ENCODE measurements at places on chromosomes 1 and 21.

DNA sequence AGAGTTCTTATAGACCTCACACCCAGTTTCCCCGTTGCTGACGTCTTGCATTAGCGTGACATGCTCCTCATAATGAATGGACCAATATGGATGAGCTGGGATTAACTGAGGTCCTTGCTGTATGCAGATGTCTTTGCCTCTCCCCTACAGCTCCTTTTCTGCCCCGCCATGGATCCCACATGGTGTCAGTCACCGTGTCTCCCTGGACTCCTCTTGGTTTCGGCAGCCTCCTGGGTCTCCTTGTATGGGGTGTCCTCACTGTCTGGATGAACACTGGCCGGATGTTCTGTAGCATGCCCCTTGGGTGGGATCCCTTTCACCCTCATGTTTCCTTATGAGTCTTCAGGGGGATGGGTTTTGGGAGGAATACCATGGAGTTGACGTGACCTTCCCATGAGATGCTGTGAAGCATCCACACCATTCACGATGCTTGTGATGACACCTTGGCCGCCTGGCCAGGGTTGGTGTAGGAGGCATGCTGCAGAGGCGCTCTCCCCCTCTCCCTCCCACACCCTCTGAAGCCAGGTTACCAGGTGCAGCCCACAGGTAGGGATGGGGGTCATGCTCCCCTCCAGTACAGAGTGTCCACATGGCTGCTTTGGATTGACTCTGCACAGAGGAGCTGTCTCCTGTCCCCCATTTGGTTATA lies 4.4 kb downstream of the GJC2 start:
- DNase-seq: no peak

GRCh38 chr1:161932668-161933067 lies 91.0 kb downstream of the OLFML2B start:
- DNase-seq: no peak

DNA sequence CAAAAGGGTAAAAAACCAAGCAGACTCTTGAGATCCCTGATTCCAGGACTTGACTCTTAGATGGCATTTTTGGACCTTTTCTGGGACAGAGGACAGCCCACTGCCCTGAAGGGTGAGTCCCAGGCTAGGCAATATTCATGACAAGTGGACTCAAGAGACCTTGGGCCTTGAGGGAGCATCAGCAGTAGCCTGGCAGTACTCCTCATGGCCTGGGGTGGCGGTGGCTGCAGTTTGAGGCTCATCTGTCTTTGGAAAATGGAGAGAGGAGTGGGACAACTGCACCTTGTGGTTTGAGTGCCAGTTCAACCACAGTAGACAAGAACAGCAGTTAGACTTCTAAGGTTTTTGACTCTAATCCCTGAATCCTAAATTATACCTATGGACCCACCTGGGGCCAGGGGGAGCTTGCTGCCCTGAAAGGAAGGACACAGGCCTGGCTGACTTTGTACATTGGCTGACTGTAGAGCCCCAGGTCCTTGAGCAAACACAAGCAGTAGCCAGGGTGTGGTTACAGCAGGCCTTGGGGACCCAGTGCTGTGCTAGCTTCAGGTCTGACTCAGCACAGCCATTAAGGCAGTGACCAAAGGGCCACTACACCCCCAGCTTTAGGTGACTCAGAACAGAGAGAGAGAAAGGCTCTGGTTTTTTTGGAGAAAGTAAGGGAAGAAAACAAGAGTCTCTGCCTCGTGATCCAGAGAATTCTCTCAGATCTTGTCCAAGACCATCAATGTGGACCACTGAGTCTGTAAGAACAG lies 1023.2 kb downstream of the KCNT2 start:
- DNase-seq: no peak

- peak; percentile 65 for DNase-seq
These were observed 25.7 kb upstream of the BACE2 start for GRCh38 chr21:41142051-41142795.

- no peak for DNase-seq
These were observed 6.9 kb upstream of the TTC34 start for GRCh38 chr1:2808386-2808705.

DNA sequence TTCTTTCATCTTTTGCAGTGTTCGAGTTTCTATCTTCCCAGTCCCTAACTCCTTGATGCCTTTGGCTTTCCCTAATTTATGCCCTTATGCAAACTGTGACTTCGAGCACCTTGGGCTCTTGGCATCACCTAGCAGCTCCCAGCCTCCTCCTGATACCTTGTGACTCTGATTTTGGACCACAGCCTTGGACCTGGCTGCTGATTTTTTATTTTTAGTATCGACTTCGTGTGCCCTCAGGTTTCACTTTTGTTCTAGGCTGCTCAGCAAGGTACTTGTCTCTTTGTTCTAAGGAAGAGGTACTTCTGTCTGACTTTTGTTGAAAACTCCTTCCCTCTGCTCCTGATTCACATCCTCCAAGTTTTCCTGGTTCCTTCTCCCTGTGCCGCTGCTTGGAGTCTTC lies 69.6 kb upstream of the KCNK1 start:
- no peak for DNase-seq

DNA sequence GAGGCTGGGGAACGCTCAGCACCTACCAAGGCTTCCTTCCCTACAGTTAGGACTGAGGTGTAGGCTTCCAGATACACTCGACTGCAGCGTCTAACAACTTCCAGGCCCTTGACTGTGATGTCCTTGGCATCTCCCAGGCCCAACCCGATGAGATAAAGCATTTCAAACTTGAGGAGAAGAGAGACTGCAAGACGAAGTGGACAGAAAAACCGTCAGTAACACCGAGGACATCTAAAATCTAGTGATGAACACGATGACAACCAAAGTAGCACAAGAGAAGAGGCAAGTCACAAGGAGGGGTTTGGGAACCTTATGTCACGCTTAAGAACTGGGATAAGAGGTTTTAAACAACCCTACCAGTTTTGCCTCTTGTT lies 314 bp downstream of the DPH5 start:
- peak; percentile 16 for DNase-seq

GRCh38 chr1:201946224-201946908 lies at the start of gene LMOD1:
LMOD1 (minus strand) TSS chr1:201946548; CDS start chr1:201946340, 208 bp downstream.
- peak; percentile 72 for DNase-seq

- no peak for DNase-seq
These were observed 71.8 kb downstream of the ODF2L start for GRCh38 chr1:86324130-86324822.

GRCh38 chr1:18145851-18146618 lies 38.4 kb downstream of the IGSF21 start:
- DNase-seq: peak; percentile 48

DNA sequence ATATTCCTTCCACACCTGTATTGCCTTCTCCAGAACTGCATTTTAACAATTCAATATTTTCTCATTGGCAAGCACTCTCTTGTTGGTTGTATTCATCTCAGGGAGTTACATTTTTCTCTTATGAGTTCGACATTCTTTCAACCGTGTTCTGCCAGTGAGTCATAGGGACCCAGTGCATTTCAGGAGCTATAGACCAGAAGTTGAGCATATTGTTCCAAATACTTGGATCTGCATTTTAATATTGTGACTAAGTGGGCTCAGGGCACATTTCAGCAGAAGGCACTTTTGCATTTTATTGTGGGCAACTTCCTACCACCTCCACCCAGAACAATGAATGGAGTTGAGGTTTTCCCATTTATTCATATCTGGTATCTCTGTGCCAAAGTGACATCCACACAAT lies 132.8 kb downstream of the TNFSF18 start:
- peak; percentile 82 for DNase-seq

DNA sequence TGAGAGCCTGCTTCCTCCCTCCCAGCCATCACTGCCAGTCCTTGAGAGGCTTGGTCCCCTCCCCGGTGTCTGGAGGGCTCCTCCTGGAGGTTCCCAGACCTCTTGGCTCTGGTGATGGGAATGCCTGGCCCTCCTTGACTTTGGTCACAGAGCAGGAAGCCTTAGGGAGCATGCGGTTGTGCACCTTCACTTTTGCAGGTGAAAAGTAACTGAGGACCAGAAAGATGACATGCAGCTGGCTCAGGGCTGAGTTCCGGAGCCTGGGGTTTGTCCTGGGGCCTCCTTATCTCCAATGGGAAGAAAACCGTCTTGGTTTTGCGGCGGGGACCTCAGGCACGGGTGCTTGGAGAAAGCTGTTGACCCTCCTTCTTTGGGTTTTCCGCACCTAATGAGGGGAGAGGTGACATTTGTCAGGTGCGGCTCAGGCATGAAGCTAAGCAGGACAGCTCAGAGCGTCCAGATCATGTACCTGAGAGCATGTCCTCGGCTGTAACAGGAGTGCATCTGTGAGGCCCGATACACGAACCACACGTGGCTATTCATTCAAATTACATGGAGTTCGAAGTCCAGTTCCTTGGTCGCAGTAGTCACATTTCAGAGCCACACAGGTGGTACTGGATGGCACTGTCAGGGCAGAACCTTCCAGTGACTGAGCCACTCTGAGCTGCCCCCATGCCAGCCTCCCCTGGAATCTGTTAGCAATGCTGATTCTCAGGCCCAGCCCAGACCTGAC lies 608 bp upstream of the MX2 start:
- no peak for DNase-seq

DNA sequence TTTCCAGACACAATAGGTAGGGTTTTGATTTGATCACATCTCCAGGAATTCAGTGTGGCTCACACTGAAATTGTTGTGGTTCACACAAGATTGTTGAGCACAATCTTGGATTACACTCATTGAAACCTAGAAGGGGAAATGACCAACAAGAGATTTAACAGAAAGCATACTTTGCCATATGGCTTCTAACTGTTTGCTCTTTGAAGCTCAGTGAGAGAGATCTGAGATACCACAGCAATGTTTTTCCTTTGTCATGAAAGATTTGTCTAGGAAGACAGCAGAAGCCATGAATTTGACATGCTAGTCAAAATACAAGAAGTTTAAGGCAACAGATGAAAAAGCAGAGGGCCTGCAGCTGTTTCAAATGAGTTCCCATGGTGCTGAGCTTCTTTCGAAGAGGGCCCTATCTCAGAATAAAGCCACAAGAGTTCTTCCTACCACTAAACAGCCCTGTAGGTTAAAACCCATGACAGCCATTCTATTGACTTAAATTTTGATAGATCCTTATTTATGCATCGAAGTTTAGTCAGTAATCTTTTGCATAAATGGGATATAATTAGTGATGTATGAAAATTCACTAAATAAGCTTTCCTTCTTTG lies 650.4 kb downstream of the LTN1 start:
- DNase-seq: no peak

DNA sequence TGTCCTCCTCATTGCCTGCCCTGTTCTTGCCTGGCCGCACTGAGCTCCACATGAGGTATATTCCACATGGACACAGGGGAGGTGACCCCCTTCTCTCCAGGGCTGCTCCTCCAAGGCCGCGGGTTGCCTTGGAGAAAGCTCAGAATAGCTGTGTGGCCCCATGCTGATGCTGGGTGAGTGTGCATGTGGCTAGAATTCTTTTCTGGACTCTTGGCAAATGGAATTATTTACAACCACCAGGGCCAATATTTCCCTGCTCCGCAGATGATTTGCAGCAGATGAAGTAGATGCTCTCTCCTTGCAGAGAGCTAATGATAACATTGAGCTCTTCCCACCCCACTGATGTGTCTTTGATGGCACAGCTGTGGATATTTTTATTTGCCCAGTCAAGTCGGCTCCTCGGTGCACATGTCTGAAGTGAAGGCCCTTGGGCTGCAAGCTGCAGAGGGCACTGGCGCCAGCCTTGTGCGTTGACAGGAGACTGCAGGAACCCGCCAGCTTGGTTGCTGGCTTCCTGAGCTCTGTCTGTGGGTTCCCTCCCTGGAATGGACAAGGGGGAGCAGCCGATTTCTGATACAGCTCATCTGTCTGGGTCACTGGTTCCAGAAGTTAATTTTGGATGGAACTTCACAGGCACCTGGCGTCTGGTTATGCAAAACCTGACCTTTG lies 404.7 kb upstream of the VAMP3 start:
- no peak for DNase-seq

GRCh38 chr21:24225431-24225830 lies 1381.8 kb downstream of the MRPL39 start:
- DNase-seq: peak; percentile 5

DNA sequence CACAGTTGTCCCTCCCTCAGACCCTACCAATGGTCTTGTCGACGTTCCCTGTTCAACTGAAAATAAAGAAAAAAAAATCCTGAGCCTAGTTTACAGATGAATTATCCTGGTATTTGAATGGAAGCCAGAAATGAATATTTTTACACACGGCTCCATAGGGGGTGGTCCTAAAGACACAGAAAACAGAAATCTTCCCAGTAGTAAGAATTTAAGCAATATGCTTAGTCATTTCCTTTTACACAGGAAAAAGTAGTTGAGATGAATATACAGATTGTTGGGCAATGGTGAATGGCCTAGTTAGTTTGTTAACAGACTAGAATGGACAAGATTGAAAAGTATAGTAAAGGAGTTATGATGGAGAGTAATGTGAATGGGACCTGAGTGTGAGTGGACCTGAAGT lies 67.4 kb downstream of the RGS18 start:
- no peak for DNase-seq

- no peak for DNase-seq
These were observed 2.6 kb downstream of the RERE start for GRCh38 chr1:8814865-8815264.

DNA sequence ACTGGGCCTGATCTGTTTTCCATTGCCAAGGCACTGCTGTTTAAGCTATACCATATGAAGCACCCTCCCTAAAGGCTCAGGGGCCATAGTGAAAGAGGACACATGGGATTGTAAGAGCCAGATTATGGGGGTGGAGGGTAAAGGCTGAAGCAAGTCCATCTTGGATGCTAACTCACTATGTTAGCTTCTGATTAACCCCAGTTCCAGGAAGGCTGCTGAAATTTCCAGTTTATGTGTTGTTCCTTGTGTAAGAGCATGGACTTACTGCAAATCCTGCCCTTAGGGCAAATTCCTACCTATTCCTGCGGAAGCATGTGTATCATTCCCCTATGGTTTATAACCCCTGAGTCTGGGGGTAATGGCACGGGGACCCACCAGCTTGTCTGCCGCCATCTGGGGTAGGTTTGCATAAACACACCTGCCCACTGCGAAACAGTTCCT lies 91.8 kb upstream of the SERBP1 start:
- DNase-seq: no peak

DNA sequence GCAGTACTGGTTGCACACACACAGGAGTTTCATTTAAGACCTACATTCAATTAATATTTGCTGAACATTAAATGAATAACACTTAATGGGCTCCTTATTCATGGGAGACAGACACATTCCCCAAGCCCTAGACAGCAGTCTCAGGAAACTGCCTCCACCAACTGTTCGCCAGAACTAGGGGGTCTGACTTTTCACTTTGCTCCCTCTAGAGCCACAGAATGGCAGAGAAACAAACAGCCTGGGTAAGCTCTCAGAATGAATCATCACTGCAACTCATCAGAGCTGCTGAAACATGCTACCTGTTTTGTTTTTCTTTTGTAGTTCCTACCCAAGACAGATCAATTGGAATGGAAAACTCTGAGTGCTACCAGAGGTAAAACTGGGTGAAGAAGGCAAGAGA lies 31.7 kb downstream of the ELK4 start:
- DNase-seq: no peak

DNA sequence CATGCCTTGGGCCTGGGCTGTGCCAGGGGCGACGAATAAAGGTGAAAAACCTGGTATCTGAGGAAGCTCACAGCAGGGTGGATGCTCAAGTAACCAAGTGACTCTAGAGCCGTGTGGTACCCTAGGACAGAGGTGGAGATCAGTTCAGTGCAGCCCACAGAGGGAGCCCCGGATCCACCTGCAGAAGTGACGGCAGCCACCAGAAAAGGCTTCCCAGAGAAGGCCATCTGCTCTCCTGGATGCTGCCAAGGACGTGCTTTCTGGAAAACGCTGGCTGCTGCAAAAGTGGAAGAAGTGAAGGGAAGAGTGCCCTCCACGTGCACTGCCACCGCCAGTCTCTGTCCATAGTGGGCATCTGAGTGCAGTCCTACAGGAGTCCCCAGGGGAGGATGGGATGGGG lies 27.7 kb downstream of the TMCO4 start:
- no peak for DNase-seq

GRCh38 chr21:34693192-34693810 lies 24.5 kb downstream of the CLIC6 start:
- DNase-seq: peak; percentile 58

Measured in urothelium cell line (cell line).